ENCODE measurements at places on chromosomes 4 and X.

DNA sequence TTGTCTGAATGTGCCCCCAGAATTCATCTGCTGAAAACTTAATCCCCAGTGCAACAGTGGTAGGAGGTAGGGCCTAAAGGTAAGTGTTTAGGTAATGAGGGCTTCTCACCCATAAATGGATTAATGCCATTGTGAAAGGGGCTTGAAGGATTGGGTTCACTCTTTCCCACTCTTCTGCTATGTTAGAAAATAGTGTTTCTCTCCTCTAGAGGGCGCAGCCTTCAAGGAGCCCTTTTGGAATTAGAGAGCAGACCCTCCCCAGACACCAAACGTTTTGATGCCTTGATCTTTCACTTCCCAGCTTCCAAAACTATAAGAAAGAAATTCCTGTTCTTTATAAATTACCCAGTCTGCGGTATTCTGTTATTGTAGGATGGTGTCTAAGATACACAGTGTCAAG lies 706.4 kb downstream of the SMARCA1 start:
- no peak for DNase-seq

DNA sequence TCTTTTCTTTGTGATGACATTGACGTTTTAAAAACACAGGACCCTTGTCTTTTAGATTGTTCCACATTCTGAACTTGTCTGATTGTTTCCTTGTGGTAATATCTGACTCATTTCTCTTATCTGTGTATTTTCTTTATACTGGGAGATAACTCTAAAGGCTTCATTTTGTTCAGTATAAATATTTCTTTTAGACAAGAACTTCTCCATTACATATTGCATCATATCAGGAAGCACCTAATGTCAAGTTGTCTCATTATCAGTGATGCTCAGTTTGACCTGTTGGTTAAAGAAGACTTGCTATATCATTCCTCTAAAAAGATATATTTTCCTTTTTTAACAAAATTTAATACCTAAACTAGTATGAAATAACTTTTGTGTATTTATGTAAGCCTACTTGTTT lies 152.3 kb upstream of the BMP3 start:
- DNase-seq: no peak

DNA sequence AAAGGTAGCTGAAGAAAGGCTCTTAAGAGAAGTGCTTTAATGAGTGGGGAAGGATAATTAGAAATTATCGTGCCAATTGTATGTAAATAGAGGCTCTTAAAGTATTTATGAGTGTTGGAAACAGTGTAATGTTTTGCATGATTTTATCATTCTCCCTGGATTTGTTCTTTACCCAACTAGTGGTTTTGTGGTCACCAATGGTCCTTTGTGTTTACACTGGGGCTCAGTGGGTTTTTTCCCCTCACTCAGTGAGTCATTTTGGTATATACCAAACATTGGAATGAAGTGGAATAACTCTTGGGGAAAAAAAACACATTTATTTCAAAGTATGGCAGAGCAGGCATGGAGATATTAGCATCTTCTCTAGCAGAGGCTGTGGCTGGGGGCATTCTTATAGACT lies 20.8 kb upstream of the LGI2 start:
- DNase-seq: no peak

DNA sequence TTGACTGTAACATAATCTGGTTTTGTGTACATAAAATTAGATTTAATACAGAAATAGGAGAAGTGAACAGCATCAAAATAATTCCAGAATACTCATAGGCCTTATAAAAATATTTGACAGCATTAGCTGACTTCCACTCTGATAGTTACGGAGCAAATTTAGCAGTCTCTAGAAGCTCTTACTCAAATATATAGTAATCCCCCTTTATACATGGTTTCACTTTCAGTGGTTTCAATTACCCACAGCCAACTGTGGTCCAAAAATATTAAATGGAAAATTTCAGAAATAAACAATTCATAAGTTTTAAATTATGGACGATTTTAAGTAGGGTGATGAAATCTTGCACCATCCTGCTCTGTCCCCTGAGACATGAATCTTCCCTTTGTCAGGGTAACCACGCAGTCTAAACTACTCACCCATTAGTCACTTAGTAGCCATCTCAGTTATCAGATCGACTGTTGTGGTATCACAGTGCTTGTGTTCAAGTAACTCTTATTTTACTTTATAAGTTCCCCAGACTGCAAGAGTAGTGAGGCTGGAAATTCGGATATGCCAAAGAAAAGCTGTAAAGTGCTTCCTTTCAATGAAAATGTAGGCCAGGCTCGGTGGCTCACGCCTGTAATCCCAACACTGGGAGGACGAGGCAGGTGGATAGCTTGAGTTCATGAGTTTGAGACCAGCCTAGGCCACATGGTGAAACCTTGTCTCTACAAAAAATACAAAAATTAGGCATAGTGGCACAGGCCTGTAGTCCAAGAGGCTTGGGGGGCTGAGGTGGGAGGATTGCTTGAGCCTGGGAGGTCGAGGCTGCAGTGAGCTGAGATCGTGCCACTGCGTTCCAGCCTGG lies 17.2 kb upstream of the RTL9 start:
- no peak for DNase-seq
